Ovary (tissue), 10 donors: ENCODE measurements at places on chromosomes 6 and 20. TPM values are rescaled to one million over a fixed set of nuclear protein-coding genes. Genes with fewer than 3 reads are reported as not detected.

The DNAH8 gene
- 0.02 TPM for polyA plus RNA-seq

The DHX35 gene
- 11.2 TPM for polyA plus RNA-seq

The RING1 gene
- 37.3 TPM for polyA plus RNA-seq

The JAG1 gene
- 60.5 TPM for polyA plus RNA-seq

The TRDN gene
- 0.12 TPM for polyA plus RNA-seq

The GINM1 gene
- polyA plus RNA-seq, result 69.8 TPM

The NNAT gene
- polyA plus RNA-seq, result 0.69 TPM

The HEBP2 gene
- polyA plus RNA-seq, result 12.4 TPM

The MOCS3 gene
- 3.8 TPM for polyA plus RNA-seq

The FABP7 gene
- not detected for polyA plus RNA-seq

The PLG gene
- not detected for polyA plus RNA-seq

The SOX18 gene
- polyA plus RNA-seq, result 2.7 TPM

The MACROD2 gene
- 8.4 TPM for polyA plus RNA-seq

The FOXA2 gene
- not detected for polyA plus RNA-seq

The COL11A2 gene
- polyA plus RNA-seq, result 0.52 TPM

The GLP1R gene
- 0.08 TPM for polyA plus RNA-seq

The SLC17A1 gene
- polyA plus RNA-seq, result not detected

The HEY2 gene
- polyA plus RNA-seq, result 9.9 TPM

The DNAJC5 gene
- 12.3 TPM for polyA plus RNA-seq

The POPDC3 gene
- 0.15 TPM for polyA plus RNA-seq

The SLC17A3 gene
- 0.07 TPM for polyA plus RNA-seq

The KCNK5 gene
- 1.9 TPM for polyA plus RNA-seq

The ME1 gene
- 17.0 TPM for polyA plus RNA-seq

The RPS10 gene
- polyA plus RNA-seq, result 5,240 TPM

The C20orf141 gene
- polyA plus RNA-seq, result not detected

The XKR7 gene
- not detected for polyA plus RNA-seq

The PPARD gene
- polyA plus RNA-seq, result 8.2 TPM

The TRERF1 gene
- polyA plus RNA-seq, result 6.0 TPM
